ENCODE measurements at places on chromosomes 12 and 14.

DNA sequence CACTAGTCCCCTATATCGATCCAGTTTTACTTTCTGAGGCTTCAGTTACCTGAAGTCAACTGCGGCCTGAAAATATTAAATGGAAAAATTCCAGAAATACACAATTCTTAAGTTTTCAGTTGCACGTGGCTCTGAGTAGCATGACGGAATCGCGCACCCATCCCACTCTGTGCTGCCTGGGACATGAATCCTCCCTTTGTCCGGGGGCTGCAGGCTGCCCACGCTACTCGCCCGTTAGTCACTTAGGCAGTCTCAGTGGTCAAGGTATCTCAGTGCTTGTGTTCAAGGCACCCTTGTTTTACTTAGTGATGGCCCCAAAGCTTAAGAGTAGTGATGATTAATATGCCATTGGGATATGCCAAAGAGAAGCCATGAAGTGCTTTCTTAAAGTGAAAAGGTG, 46.6 kb downstream of the LGMN start:
- DNase-seq: no peak

DNA sequence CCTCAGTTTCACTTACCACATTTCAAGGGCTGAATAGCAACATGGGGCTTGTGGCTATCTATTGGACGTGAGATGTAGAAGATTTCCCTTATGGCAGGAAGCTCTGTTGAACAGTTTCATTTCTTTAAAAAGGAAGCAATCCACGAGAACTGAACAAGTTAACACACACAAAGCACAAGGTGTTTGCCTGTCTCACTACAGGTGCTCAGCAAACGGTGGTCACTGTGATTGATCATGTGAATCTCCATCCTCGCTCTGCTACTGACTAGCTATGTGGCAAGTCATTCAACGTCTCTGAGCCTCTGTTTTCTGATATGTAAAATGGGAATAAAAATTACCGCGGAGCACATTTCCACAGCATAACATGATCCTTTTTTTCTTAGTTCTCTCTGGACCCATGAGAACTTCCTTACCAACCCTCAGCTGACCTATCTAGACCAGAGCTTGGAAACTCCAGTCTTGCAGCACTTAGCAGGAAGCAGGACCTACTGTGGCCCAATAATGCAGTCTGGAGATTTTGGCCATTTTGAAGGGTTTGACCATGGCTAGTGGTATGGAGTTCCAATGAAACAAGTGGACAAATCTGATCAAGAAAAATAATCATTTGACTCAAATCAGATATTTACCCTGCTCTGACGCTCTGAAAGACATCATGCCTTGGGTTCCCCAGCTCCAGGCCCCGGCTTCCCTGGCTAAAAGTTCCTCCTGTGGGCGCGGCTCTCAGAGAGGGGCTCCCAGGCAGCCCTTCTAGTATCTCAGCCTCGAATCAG, 278.8 kb downstream of the ZFP36L1 start:
- DNase-seq: no peak

- DNase-seq: no peak
Measured at GRCh38 chr12:9364224-9365176, 156.3 kb upstream of the PZP start.

DNA sequence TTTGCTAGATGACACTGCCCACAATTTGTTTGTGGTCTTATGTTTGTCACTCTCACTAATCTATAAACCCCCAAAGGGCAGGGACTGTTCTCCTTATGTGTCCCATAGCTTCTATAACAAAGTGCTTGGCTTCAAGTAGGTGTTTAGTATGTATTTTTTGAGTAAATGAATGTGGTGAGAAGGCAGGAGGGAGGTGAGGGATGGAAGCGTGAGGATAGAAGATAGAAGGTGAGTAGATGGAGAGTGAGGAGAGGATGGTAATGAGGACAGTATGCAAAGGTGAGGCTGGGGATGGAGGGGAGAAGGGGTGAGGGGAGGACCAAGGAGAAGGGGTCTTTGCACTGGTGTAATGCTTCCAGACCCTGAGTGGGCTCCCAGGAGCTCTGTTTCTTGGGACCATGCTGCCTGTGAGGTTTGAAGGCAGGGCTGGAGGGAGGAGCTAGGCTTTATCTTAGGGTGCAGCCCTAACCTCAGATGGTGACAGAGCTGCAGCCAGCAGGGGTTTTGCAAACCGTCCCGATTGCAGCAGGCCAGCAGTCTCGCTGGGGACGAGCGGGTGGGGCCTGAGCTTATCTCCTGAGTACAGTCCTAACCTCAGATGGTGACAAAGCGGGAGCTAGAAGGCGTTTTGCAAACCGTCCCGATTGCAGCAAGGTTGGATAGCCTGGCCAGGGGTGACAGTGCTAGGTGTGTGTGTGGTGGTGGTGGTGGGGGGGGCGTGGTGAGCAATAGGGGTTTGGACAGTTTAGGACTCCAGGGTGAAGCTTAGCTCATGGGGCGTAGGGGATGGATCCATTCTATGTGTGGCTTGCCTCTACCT, 6.5 kb downstream of the CEBPE start:
- no peak for DNase-seq

- DNase-seq: no peak
Measured at GRCh38 chr14:33958605-33959226, 7.8 kb upstream of the EGLN3 start.

GRCh38 chr14:36524220-36524837, 4.3 kb upstream of the NKX2-1 start:
- no peak for DNase-seq

GRCh38 chr12:116402163-116402939, 124.9 kb upstream of the MED13L start:
- DNase-seq: no peak

- DNase-seq: no peak
Measured at GRCh38 chr12:71867131-71867530, 27.6 kb downstream of the TBC1D15 start.

GRCh38 chr14:22579236-22579635, 9.8 kb downstream of the DAD1 start:
- DNase-seq: no peak
